ENCODE measurements at places on chromosomes 16 and 17. TPM values are rescaled to one million over a fixed set of nuclear protein-coding genes. Genes with fewer than 3 reads are reported as not detected.

GRCh38 chr16:81797443-81797842, 18.4 kb downstream of the PLCG2 start:
- DNase-seq, result peak; percentile 61

Gene GAS2L2
- total RNA-seq, result not detected

- no peak for DNase-seq
These were observed 61.3 kb downstream of the GRIN2A start for GRCh38 chr16:10120953-10121352.

Gene ADAT1
- 64.4 TPM for total RNA-seq
